ENCODE measurements at places on chromosomes 11 and 22. TPM values are rescaled to one million over a fixed set of nuclear protein-coding genes. Genes with fewer than 3 reads are reported as not detected.

GRCh38 chr11:113163291-113164030, 150.9 kb upstream of the TTC12 start:
- DNase-seq, result no peak

DNA sequence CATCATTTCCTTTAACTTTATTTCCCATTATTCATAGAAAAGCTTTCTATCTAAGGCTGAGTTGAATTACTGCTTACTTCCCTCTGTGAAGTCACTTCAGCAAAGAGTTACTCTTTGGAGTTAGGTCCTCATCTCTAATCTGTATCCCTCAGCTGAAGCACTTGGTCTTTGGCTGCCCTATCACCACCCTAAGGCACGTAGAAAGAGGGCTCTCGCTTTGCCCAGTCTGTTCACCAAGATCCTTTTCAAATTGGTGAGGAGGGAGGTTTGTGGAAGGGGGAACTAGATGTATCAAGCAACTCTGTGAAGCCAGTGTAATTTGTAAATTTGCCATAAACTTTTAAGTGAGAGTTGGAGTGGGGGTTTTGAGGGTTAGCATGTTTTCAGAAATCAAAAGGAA, 43.4 kb downstream of the PAX6 start:
- DNase-seq, result no peak

Gene LARGE2
- 1.4 TPM for total RNA-seq

- no peak for DNase-seq
Measured at GRCh38 chr22:23213581-23214334, 33.4 kb downstream of the BCR start.

Gene KDM4E
- not detected for total RNA-seq

- DNase-seq, result no peak
Measured at GRCh38 chr11:114796954-114797721, 118.8 kb downstream of the NXPE2 start.

- peak; percentile 26 for DNase-seq
Measured at GRCh38 chr11:12725055-12725862, 51.0 kb downstream of the TEAD1 start.

DNA sequence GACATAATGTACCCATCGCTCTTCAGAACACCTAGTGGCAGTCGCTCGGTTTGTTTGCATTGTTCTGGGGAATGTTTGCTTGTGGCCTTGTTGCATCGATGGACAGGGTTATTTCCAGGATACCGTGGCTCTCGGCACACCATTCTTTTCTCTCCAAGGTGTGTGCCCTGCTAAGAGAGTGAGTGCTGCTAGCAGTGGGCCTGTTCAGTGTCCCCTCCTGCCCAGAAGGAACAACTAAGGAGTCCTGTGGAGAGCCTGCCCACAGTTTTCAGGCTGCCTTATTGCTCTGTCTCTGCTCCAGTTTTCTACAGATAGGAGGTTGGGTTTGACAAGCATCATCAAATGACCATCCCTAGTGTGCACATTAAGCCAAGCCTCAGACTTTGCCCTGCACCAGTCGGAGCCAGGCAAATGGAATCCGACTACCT, 1.4 kb downstream of the CRY2 start:
- DNase-seq, result no peak

Gene FAM83F
- total RNA-seq, result 9.1 TPM

Measured in PC-9 (cell line).